Brain microvascular endothelial cell (primary cell): ENCODE measurements at places on chromosomes 7 and 10.

GRCh38 chr7:75716992-75717626 is 21.6 kb downstream of the HIP1 start:
- peak; percentile 42 for DNase-seq

DNA sequence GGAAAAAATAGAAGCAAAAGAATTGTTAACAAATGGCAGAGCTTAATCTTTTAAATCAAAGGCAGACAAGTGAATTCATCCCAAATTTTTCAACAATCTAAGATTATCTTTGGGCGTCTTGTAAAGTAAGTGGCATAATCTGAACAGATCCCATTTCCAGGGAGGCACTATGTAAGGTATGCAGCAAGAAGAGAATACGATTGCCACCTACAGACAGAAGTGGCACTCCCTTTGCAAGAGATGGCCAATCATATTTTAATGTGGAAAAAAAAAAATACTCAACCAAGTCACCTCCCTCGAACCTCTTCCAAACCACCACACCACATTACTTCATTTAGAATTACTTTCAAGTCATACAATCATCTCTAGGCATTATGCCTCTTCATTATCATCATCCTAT is 4.0 kb downstream of the GFRA1 start:
- no peak for DNase-seq

- no peak for DNase-seq
These were observed 31.1 kb upstream of the MSMB start for GRCh38 chr10:46077141-46077554.

DNA sequence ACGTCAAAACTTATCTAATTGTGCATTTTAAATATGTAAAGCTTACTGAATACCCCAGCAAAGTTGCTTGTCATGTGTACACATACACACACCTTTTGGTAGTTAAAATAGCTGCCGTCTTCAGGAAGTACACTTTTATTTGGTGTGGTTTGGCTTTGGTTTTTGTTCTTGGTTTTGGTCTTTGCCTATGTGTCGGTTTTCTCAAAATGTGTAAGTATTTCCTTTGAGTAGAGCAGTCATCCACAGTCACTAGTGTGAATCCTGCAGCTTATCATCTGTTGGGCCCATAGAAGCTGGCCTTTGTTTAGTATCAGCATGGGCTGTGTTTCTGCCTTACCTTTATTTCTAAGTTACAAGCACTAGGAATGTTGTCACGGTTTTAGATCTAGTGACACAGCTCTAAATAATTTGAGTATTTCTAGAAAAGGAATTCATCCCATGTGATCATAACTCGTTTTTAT is 35.3 kb downstream of the NET1 start:
- DNase-seq, result no peak

DNA sequence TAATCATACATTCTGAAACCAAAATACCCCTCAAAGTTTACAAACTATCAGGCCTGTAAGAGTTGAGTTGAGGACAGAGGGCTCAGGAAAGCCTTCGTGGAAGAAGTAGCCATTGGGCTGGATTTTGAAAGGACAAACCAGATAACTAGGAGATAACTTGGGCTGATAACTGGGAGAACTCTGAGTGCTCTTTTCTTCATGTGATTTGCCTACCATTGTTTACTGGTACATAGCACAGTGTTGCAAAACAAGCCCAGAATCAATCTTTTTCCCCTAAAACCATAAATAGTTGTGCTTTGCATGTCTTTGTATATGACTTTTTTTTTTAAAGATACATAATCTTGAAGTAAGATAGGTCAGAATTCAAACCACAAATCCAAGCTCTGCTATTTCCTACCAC is 106.7 kb upstream of the ITGB1 start:
- no peak for DNase-seq

GRCh38 chr7:73893342-73894101 is 32.6 kb downstream of the TMEM270 start:
- no peak for DNase-seq

DNA sequence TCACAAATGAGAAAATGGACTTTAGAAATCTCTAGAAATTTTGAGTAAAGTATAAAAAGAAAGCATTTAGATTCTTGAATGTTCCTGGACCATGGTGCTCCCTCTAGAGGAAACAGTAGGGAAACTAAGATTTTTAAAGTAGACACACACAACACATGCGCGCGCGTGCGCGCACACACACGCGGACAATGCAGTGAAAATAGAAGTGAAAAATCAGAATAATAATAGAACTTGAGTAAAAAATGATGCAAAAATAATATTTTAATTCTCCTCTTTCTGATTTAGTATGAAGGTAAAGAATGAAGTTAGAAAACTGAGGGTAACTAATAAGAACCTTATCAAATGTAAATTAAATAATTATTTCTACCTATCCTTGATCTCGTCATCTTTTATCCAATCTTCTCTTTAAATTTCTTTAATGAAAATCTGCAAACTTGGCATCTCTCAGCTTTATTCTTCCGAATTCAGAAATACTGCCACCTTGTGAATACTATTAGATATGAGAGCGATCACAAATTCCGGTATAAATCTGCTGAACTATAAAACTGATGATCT is 117.0 kb upstream of the AMPH start:
- DNase-seq, result peak; percentile 18

- DNase-seq, result no peak
These were observed 296.3 kb upstream of the SEMA3D start for GRCh38 chr7:85483177-85483576.

GRCh38 chr7:157396316-157397035 is 59.7 kb downstream of the DNAJB6 start:
- no peak for DNase-seq

GRCh38 chr10:62964026-62964425 is 147.9 kb upstream of the EGR2 start:
- no peak for DNase-seq

DNA sequence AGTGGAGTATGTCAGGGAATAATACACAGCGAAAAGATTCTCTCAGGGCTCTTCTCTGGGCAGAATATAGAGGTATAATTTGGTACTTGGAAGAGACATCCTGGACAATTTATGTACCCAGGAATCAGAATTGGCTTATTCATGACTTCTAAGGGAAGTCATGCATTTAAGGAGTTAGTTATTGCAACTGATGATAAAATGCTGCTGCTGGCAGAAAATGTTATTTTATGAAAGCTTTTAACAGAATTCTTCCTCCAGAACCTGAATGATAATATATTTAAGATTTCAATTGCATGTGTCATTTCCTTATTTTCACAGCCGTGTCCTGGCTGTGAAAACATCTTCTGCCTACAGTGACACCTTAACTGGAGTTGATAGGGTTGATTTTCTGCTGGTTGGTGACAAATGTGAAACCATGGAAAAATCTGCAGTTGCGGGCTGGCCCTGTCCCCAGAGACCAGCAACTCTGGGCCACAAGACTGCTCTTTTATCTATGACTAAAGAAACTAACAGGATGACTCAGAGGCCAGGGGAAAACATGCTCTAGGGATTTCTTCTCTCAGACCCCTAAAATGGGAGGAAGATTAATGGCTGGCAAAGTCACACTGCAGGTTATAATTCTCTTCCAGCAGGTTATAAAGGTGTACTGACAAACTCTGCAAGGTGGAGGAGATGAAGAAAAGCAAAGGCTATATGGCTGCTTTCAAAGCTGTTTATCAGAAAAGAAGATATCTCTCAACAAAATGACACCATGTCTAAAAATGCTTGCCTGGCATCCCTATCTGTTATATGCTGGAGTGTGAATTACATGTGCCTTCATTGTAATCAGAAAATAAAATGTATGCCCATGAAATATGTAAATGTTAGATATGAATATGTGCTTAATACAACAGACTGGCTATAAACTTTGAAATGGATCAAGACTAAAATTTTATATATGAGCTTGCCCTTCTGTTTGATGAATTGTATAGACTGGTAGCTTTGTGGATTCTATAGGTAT is 12.1 kb upstream of the TRUB1 start:
- DNase-seq, result peak; percentile 84

GRCh38 chr7:131564640-131565039 is 8.2 kb upstream of the PODXL start:
- no peak for DNase-seq
